Fibroblast of skin of abdomen (primary cell): ENCODE measurements at places on chromosomes 5 and 9.
A peak's percentile ranks its signal among the peaks of the same experiment; 100 is the strongest.

DNA sequence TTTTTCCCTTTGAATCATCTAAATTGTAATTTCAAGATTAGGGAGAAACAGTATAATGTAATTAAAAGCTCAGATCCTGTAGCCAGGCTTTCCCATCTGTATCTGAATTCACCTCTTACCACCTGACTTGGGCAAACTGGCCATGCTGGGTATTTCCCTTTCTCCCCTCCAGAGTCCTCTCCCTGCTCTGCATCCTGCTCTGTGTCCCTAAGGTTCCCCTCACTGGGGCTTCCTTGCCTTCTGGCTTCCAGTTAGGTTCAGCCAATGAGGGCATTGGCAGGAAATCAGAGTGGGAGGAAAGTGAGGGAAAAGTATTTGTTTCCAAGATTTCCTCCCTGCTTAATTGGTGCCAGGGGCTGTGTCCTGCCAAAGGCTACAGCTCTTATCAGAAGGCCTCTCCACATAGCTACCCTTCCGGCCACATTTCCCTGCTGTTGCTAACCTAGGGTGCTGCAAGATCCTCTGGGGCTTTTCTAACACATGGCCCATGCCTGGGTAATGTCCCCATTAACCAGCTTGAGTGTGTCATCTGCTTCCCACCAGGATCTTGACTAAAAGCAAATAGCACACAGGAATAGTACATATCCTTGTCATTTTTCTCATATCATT lies 51.0 kb upstream of the MPDZ start:
- DNase-seq, result no peak

- DNase-seq, result no peak
Measured at GRCh38 chr5:147985608-147986007, 78.2 kb upstream of the SPINK5 start.

DNA sequence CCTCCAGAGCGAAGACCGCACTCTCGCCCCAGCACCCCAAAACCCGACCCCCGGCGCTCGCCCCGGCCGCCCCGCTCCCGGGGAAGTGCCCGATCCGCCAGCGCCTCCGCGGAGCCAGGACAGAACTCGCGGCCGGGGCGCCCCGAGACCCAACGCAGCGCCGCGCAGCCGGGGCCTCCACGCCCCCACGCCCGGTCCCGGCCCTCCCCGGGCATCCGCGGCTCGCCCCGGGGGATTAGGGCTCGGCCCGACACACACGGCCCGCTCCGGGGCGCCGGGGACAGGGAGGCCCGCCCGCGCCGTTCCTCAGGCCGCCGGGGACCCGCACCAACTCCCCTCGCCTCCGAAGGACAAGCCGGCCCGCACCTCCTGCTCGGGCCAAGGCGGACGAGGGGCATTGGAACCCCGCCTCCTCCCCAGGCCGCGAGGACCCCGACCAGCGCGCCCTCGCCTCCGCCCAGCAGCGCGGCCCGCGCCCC lies 544 bp downstream of the FNBP1 start:
- peak; percentile 12 for DNase-seq

- DNase-seq, result peak; percentile 61
Measured at GRCh38 chr9:135990468-135991429, 29.6 kb upstream of the UBAC1 start.

- no peak for DNase-seq
Measured at GRCh38 chr5:30121043-30121442, 1072.4 kb upstream of the CDH6 start.

- peak; percentile 100 for DNase-seq
Measured at GRCh38 chr5:110288766-110289511, 437.5 kb downstream of the TMEM232 start.

DNA sequence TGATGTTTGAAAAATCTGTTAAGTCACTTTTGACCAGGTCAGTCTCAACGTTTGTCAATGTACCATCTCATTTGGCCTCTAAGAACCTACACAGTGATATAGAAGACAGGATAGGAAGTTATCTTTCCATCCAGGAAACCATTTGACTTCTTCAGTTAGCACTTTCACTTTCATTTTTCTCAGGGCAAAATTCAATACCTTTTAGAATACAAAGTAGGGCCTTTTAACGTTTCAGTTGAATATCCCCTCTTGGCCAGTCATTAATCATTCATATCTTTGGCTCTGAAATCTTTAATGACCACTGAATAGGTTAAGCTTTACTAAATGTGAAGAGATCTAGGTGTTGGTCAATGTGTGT lies 101.1 kb upstream of the GNAQ start:
- no peak for DNase-seq

DNA sequence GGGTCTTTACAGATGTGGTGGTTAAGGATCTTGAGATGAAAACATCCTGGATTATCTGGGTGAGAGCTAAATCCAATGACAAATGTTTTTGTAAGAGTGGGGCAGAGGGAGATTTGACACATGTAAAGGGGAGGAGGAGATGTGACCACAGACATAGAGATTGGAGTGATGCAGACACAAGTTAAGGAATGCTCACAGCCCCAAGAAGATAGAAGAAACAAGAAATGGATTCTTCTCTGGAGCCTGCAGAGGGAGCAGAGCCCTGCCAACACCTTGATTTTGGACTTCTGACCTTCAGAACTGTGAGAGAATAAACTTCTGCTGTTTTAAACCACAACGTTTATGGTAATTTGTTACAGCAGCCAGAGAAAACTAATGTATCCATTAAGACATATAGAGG lies 21.7 kb downstream of the ITGA2 start:
- DNase-seq, result no peak

GRCh38 chr5:176996780-176997179 lies 9.8 kb downstream of the UIMC1 start:
- DNase-seq, result no peak

DNA sequence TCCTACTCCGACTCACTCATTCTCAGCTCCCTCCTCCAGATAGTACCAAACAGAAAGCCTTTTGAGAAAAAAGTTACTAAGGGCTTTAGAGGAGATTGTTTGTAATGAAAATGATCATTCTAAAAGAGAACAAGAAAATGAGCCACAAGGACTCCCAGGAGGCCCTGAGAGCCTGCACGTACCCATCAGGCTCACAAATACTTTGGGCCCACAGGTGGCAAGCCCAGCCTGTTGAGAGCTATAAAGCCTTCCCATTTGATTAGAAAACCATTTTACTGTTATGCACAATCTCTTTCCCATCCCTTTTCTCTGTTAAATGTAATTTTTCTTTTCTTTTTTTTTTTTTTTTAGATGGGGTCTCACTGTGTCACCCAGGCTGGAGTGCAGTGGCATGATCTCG lies 136.1 kb downstream of the LHFPL2 start:
- DNase-seq, result no peak

GRCh38 chr9:22383718-22384117 lies 62.9 kb upstream of the DMRTA1 start:
- no peak for DNase-seq

DNA sequence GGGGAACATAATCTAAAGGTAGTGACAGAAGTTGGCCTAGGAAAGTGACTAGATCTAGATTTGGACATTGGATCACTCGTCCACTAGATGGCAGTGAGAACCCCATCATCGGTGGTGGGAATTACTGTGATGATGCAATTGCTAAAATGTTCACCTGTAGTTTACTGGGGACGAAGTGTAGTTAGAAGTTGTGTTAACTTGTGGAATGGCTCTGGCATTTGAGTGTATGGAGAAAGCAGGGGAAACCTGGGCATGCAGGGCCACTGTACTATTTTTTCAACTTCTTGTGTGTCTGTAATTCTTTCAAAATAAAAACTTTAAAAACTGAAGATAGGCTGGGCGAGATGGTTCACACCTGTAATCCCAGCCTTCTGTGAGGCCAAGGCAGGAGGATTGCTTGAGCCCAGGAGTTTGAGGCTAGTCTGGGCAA lies 75.5 kb downstream of the PHAX start:
- peak; percentile 55 for DNase-seq

DNA sequence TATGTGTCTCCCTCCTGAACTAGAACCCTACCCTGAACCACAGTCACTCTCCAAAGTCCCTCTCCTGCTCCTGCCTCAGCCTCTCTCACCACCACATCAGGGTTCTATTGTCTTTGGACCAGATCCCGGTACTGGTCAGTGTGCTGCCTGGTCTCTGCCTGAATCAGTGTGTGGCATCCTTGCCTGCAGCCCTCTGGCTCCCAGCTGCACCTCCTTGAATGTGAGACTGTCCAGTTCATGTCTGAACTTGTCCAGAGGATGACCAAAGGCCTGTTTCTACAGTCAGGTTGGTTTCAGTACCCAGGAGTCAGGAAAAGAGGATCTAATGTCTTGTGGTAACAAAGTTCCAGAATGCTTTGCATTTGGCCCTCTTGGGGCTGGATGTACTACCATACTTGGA lies 76.8 kb upstream of the RANBP3L start:
- DNase-seq, result no peak

GRCh38 chr5:176151281-176151680 lies 86.9 kb upstream of the SIMC1 start:
- peak; percentile 79 for DNase-seq

GRCh38 chr5:56786346-56786745 lies 29.0 kb upstream of the MAP3K1 start:
- DNase-seq, result no peak

DNA sequence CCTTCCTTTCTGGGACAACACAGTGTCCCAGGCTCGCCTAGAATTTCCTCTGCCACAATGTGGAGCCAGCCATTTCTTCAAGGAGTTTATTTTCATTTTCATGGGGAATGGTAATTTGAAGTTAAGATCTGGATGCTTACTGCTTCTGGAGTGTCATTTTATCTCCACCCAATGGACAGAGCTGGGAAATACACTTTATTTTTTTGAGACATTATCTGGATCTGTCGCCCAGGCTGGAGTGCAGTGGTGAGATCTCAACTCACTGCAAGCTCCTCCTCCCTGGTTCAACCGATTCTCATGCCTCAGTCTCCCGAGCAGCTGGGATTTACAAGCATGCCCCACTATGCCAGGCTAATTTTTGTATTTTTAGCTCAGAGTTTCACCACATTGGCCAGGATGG lies 12.7 kb upstream of the THG1L start:
- DNase-seq, result peak; percentile 75

DNA sequence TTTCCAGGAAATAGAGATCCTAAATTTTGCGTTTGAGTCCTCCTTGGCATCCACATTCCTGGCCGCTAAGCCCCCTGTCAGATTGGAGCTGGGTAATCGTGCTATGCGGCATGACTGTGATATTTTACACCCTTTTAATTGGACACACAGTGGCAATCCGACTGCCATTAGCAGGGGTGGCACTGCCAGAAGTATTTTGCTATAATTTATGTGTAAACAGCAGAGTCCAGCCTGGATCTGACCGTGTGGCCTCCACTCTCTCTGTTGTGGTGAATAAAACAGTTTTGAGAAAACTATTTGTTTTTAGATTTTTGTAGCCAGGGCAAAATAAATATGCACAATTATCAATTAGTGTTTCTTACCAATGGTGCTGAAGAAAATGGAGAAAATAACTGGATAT lies 281.0 kb upstream of the IRX2 start:
- DNase-seq, result no peak

- peak; percentile 92 for DNase-seq
Measured at GRCh38 chr9:116152941-116153764, 438 bp upstream of the PAPPA start.

DNA sequence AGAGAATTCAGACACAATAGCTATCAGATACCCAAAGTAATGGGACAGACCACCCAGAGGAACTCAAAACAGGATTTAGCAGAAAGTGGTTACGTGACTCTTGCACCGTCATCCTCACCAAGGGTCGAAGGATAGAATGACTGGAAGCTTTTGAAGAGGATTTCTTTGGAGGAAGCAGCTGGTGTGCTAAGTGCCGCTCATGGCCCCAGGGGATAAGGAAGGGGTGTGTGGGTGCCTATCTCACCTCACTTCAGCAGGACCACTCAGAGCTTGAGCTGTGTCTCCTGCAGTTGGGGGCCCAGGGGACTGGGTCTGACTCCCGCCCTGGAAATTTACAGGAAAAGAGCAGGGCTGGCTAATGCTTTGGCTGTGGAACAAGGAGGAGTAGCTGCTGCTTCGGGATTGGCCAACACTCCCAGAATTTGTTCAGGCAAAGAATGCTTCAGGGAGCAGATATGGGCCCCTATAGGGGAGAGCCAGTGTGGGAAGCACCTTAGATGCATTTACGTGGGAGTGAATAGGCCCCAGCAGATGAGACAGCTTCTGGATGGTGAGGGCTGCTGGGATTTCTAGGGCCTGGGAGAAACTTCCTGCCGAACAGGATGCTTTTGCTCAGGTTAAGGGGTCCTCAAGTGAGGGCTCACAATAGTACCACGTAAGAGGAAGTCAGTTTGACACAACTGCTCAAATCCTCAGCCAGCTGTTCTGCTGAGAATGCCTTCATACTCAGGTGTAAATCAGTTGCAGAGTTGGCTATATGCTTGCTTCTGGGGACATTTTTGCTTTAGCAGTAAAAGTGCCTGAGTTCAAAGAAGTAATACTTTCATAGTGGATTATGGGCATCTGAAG lies 29.1 kb upstream of the TOMM5 start:
- DNase-seq, result no peak

- DNase-seq, result peak; percentile 2
Measured at GRCh38 chr5:55724281-55724680, 12.2 kb upstream of the SLC38A9 start.

DNA sequence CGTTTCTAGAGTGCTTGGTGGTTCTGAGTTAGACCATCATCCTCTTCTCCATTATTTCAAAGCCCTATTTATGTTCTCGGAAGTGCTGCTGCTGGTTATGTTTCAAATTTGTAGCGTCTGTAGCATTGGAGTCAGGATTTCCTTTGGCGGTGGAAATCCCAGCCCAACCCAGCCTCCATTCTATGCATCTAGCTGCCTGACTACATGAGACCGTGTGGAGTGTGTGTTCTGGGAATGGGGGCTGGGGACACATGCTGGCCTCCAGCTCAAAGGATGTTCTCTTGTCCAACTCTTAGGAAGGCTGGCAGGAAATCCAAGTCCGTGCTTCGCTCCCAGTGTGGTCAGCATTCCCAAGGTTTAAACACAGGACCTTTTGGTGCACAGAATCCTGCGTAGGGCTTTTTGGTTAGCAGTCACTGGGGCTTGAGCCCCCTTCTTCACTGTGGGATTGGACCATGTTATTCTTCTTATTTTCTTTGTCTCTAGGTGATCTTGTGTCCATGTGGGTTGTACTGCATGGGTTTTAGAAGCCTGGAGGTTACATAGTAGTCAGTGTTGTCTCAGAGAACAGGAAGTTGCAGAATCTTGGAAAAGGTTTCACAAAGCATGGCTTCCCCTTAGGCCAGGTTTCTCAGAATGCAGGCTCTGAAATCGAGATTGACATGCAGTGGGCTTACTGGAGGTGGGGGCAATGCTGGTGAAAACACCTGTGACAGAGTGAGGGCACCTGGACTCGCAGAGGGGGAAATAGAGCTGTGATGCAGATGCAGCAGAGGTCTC lies 132.2 kb downstream of the ARHGAP26 start:
- DNase-seq, result no peak
